Stimulated activated naive CD8-positive, alpha-beta T cell treated with anti-CD3 and anti-CD28 coated beads, Interleukin-15, amount 100 ng/mL, for 72 hours (primary cell): ENCODE measurements at places on chromosomes 4 and X.

GRCh38 chr4:99593781-99594641 lies 19.4 kb downstream of the MTTP start:
- DNase-seq = no peak

- no peak for DNase-seq
Measured at GRCh38 chr4:189162073-189162789, 778.4 kb upstream of the FRG1 start.

GRCh38 chr4:144787365-144788258 lies 141.7 kb downstream of the HHIP start:
- DNase-seq = no peak

- DNase-seq = no peak
Measured at GRCh38 chr4:38560768-38561558, 103.0 kb upstream of the KLF3 start.

GRCh38 chrX:17521871-17522693 lies 147.1 kb downstream of the NHS start:
- no peak for DNase-seq

- DNase-seq = no peak
Measured at GRCh38 chr4:60794372-60794771, 405.8 kb upstream of the ADGRL3 start.

- DNase-seq = no peak
Measured at GRCh38 chr4:181147416-181147951, 1095.7 kb upstream of the TENM3 start.

- no peak for DNase-seq
Measured at GRCh38 chr4:153789741-153790499, 1.0 kb upstream of the SFRP2 start.

DNA sequence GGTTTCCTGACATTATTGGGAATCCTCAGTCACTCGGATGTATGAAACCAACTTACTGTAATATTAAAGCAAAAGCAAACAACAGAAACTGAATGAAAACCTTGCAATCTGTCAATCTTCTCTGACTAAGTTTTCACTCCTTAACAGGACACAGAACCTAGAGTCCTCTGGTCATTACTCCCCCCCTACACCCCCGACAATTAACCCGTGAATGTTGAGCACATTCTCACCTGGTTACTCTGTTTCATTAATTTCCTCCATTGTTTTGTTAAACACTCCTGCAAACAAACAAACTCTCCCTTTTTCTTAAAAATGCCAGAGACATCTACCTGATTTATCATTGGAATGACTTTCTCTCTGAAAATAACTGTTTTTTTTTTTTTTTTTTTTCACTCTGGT lies 469.0 kb upstream of the PRKX start:
- no peak for DNase-seq

- no peak for DNase-seq
Measured at GRCh38 chr4:183205193-183205592, 106.1 kb downstream of the WWC2 start.

GRCh38 chrX:132900633-132901293 lies 57.7 kb downstream of the HS6ST2 start:
- DNase-seq = no peak

GRCh38 chr4:6389142-6389825 lies 83.1 kb downstream of the PPP2R2C start:
- DNase-seq = no peak

DNA sequence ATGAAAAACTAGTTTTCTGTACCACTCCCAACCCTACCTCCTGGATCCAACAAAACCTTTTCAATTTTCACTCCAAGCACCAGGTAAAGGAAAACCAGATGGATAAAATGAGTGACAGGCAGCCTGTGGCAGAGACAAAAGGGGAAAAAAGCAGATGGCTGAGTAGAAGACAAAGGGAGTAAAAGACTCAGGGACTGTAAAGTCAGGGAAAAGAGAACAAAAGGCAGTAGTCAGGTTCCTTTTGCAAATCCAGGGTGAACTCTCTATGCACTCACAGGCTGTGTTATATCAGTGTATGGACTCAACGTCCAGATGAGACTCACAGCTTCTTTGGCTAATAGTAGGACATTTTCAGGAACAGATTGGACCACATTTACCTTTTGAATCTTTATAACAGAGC lies 54.2 kb downstream of the QRFPR start:
- DNase-seq = no peak
